ENCODE measurements at places on chromosomes 1 and 21.
A peak's percentile ranks its signal among the peaks of the same experiment; 100 is the strongest.

DNA sequence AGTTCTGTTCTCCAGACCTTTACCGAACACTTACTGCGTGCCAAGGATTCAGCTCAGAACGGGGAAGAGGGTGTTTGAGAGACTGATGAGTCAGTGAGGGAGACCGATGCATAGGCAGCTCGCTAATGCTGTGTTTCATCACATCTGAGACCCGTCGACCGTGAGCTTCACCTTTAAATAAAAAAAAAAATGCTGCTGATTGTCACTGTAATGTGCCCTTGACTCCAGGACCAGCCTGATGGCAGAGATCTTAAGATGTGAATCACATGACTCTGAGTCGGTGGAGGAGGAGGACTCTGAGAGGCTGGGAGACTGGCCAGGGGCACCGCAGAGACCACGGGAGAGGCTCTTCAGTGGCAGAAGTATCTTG lies 28.8 kb downstream of the SPSB1 start:
- DNase-seq = peak; percentile 81

- no peak for DNase-seq
Measured at GRCh38 chr1:168086438-168086837, 50.3 kb downstream of the GPR161 start.

GRCh38 chr1:191886977-191887376 lies 271.3 kb upstream of the RGS18 start:
- no peak for DNase-seq

DNA sequence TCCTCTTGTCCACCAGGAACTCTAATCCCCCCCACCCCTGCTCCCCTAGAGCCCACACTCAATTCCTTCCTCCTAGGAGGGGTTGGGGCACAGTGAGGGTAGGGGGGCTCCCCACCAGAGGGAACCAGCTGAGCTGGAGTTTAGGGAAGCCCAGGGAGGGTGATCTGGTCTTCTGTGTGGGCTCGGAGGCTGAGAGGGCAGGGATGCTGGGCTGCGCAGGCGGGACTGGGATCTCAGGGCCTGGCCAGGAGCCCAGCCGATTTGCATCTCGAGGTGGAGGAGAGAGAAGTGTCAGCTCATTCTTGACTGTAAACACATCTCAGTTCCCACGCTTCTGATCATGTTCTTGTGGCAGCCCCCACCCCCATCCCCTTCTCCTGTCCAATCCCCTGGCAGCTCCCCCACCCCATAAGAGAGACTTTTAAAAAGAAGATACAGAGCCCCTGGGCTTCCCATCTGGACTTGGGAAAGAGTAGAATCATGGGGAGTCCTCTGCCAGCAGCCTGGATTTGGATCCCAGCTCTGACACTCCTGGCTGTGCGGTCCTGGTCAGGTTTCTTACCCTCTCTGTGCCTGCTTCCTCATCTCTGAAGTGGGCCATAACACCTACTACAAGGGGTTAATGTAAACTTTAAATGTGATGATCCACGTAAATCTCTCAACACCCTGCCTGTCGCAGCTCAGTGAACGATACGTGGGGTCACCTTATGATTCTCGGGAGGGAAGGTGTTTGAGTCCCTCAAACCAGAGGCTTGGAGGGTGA lies 6.6 kb downstream of the PEAR1 start:
- DNase-seq = no peak

GRCh38 chr1:90114521-90115141 lies 119.7 kb downstream of the ZNF326 start:
- peak; percentile 21 for DNase-seq

DNA sequence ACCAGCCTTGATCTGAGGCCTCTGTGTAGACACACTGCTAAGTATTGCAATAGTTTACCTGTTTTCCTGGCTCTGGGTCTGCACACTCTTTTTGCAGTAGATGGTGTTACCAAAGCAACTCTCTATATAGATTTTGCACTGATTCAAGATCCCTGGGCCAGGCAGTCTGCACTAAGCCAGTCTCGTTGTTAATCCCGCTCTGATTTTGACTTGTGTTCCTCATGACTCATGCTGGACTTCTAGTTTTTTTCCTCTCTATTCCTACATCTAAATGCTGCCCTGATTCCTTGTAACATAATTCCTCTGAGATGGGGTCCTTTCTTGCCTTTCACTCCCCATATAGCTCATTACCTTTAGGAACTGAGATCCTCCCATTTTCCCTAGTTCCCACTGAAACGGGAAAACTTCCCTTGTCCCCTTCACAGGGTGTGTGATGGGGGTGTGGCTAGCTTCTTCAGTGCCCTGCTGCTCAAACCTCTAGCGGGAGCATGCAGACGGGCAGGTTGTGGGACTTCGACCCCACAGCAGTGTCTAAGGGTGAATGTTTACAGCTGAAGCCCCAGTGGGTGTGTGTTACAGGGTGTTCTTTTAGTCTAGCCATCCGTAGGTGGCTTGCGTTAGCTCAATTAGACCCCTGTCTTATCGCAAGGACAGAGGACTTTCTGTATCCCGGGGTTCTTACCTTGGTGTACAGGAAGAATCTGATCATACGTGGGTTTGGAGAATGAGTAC lies 106.5 kb upstream of the RAB3GAP2 start:
- DNase-seq = no peak

DNA sequence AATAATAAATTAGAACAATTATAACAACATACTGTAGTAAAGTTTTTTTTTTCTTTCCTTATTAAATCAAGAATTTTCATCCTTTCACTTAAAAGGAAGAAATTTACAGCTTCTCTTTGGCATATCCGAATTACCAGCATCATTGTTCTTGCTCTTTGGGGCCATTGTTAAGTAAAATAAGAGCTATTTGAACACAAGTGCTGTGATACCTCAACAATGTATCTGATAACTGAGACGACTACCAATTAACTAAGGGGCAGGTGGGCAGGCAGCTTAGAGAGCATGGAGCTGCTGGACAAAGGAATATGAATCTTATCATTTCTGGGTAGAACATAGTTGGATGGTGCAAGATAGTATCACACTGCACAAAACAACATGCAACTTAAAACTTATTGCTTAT lies 719.9 kb upstream of the TMPRSS15 start:
- DNase-seq = no peak

DNA sequence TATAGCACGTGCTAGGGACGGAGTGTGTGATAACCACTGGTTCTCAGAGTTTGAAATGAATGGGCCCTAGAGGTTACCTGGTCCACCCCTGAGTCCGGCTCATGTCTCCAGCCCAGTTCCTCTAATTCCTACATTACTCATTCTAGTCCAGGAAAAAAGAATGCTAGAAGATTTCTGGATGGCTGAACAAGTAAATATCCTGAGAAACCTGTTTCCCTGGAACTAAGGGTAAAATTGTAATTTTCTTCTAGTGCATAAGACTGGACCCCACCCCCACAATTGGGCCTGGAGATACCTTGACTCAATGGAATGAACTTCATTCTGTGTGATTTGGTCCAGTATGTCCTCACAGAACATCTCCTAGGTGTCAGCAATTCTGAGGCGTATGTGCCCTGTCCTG lies 208.4 kb downstream of the TRABD2B start:
- no peak for DNase-seq

GRCh38 chr1:28392027-28392652 lies 22.6 kb downstream of the PHACTR4 start:
- DNase-seq = no peak

DNA sequence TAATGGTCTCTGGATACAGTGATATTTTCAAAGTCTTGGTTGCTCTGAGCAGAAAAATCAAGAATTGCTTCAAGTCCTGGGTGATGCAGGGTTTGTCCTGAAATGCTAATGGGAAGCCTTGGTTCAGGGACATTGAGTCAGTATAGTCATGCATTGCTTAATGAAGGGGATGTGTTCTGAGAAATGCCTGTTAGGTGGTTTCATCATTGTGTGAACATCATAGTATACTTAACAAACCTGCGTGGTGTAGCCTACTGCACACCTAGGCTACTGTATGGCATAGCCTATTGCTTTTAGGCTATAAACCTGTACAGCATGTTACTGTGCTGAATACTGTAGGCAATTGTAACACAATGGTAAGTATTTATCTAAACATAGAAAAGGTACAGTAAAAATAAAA lies 36.4 kb downstream of the TBCE start:
- DNase-seq = no peak

GRCh38 chr1:82441402-82441801 lies 640.7 kb downstream of the ADGRL2 start:
- DNase-seq = no peak

DNA sequence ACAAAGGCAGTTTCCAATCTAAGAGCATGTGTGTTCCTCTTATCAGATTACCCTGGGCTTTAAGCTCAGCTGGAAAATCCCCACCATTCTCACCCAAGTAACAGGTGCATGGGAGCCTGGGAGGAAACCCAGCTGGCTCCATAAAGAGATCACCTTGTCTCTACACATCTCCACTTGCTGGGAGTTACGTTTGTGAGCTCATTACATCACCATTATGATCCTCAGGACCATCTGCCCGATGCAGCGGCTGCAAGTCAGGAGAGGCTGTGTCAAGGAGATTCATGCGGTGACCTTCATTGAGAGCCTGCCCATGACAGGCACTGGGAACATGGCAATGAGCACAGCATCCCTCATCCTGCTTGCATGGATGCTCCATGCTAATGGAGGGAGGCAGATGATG lies 618.0 kb downstream of the NPHP4 start:
- DNase-seq = no peak

GRCh38 chr1:91730801-91731732 lies 154.9 kb downstream of the TGFBR3 start:
- DNase-seq = no peak

DNA sequence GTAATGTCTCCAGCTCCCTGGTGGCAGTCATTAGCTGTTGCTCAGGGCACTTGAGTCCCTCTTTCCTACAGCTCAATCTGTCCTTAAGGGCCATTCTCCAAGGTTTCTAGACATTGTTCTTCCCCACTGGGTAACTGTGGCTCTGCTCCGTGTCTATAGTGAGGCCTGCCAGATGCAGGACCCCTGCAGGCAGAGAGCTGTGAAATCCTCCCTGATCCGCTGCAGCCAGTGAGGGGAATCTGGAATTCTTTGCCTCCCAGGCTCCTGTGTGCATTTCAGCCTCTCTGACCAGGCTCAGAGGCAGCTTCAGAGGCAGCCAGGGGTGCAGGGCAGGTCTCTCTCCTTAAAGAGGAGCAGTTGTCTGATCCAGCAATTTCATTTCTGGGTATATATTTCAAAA lies 14.4 kb upstream of the IGSF21 start:
- DNase-seq = no peak

DNA sequence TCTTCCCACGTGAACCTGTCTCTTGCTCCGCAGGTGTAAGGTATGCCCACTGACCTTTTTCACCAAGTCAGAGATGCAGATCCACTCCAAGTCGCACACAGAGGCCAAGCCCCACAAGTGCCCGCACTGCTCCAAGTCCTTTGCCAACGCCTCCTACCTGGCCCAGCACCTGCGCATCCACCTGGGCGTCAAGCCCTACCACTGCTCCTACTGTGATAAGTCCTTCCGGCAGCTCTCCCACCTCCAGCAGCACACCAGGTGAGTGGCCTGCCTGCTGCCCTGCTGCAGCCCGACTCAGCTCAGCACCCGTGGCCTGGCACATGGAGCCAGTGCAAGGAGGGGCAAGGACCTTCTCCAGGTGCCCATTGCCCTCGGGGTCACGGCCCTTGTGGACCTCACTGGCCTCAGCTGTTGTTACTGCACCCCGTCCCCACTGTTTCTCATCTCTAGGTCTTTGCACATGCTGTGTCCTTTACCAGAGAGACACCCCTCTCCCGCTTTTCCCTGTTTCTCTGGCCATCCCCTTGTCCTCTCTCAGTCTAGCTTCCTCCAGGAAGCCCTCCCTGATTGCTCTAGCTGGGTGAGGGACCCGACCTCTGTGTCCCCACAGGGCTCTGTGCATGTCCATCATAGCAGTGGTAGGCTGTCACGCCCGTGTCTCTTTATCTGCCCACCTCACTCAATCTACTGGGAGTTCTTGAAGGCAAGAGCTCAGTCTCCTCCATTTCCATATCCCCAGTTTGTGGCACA lies 25.4 kb downstream of the ZNF362 start:
- no peak for DNase-seq

GRCh38 chr1:221522529-221522940 lies 219.4 kb downstream of the DUSP10 start:
- no peak for DNase-seq

DNA sequence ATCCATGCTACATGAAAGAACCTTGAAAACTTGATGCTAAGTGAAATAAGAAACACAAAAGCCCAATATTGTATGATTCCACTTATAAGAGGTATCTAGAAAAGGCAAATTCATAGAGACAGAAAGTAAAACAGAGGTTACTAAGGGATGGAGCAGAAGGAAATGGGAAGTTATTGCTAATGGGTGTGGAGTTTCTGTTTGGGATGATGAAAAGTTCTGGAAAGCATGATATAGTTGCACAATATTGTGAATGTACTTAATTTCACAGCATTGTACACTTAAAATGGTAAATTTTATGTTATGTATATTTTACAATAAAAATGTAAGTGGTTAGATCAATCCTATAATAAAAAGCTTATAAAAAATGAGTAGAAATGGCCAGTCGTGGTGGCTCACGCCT lies 1.6 kb upstream of the NECAP2 start:
- DNase-seq = no peak

DNA sequence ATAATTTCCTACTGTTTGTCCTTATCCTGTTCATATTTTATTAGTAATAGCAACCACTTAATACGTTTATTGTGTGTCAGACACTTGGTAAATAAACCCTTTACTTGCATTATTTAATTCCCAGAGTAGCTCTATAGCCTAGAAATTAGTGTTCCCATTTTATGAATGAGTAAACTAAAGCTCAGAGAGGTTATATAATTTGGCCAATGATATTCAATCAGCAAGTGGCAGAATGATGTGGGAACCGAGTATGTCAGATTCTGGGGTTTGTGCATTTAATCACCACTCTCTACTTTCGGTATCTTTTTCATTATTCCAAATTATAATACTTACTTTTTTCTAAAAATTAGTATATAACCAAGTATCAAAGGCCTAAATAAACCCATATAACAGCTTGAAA lies 6.6 kb upstream of the ARPC5 start:
- no peak for DNase-seq

- DNase-seq = no peak
Measured at GRCh38 chr1:79497193-79497773, 490.8 kb upstream of the ADGRL4 start.

- DNase-seq = no peak
Measured at GRCh38 chr1:90854397-90854924, 137.4 kb upstream of the BARHL2 start.

- DNase-seq = no peak
Measured at GRCh38 chr1:23521588-23521987, 9.4 kb downstream of the E2F2 start.

GRCh38 chr1:42945164-42945563 lies 13.5 kb downstream of the SLC2A1 start:
- no peak for DNase-seq

DNA sequence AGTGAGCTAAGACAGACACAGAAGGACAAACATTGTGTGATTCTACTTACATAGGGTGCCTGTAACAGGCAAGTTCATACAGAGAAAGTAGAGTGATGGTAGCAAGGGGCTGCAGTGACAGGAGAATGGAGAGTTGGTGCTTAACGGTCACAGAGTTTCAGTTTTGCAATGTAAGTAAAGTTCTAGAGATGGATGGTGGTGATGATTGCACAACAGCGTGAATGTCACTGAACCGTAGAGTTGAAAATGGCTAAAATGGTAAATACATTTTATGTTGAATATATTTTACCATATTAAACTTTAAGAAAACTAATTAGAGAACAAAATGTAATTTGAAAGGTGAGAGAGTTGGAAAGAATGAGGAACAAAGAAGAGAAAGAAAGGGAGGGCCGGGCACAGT lies 8.7 kb downstream of the CFAP107 start:
- DNase-seq = no peak

GRCh38 chr1:108097018-108097417 lies 103.1 kb downstream of the SLC25A24 start:
- DNase-seq = no peak
